ENCODE measurements at places on chromosomes 16 and 17. TPM values are rescaled to one million over a fixed set of nuclear protein-coding genes. Genes with fewer than 3 reads are reported as not detected.

Gene SCNN1G
- 0.63 TPM for total RNA-seq

Gene CACNB1
- total RNA-seq: 37.9 TPM

Gene CTCF
- 61.7 TPM for total RNA-seq

Gene ADCY9
- total RNA-seq: 13.5 TPM

Gene KLHL10
- total RNA-seq: not detected

Gene FBXO39
- not detected for total RNA-seq

Gene GCGR
- total RNA-seq: not detected

Gene CCL8
- not detected for total RNA-seq

Gene RNF227
- 7.5 TPM for total RNA-seq

Gene CDH5
- total RNA-seq: 7.8 TPM

Gene HNF1B
- not detected for total RNA-seq

Gene SLX1A
- total RNA-seq: 27.2 TPM

Gene HEATR9
- total RNA-seq: not detected

Gene PRDM7
- not detected for total RNA-seq

Gene GPRC5B
- total RNA-seq: 30.7 TPM

Gene KCNG4
- total RNA-seq: not detected

Gene ST6GALNAC1
- total RNA-seq: 3.1 TPM

Gene OTOA
- total RNA-seq: 1.9 TPM

Gene DPEP2
- total RNA-seq: not detected

Gene COL1A1
- 5.0 TPM for total RNA-seq

Gene FBXL16
- 10.6 TPM for total RNA-seq

Gene MEOX1
- total RNA-seq: not detected

Gene HS3ST3A1
- 0.31 TPM for total RNA-seq

Gene MT1X
- 8.1 TPM for total RNA-seq

Gene AATK
- 12.5 TPM for total RNA-seq

Gene TAT
- total RNA-seq: not detected

Gene AANAT
- total RNA-seq: not detected

Gene ZP2
- not detected for total RNA-seq

Gene NPIPA8
- 5.6 TPM for total RNA-seq

Gene PYCARD
- total RNA-seq: 1.3 TPM

Gene TPPP3
- total RNA-seq: 3.8 TPM

Gene CDK3
- total RNA-seq: 3.1 TPM

Gene HCRT
- not detected for total RNA-seq

Gene CNTD1
- 0.31 TPM for total RNA-seq

Gene PRSS53
- total RNA-seq: 8.1 TPM

Gene KRT24
- not detected for total RNA-seq

Gene KCNH6
- not detected for total RNA-seq

Gene FA2H
- 0.31 TPM for total RNA-seq

Gene CYBA
- total RNA-seq: 17.2 TPM

Gene LRRC37A
- total RNA-seq: 9.7 TPM

Gene MFAP4
- 1.3 TPM for total RNA-seq

Gene CNTNAP1
- total RNA-seq: 12.5 TPM

Data from parietal lobe (tissue), 2 donors.